ENCODE measurements at places on chromosomes 12 and 14. TPM values are rescaled to one million over a fixed set of nuclear protein-coding genes. Genes with fewer than 3 reads are reported as not detected.

Gene CDCA3
- 0.52 TPM for total RNA-seq

Gene SLC25A47
- total RNA-seq, result not detected

Gene SPPL3
- total RNA-seq, result 13.5 TPM

Gene CPM
- total RNA-seq, result 35.0 TPM

Gene SLC25A3
- 291 TPM for total RNA-seq

Gene CDK4
- total RNA-seq, result 27.0 TPM

Gene CELA1
- total RNA-seq, result not detected
